ENCODE measurements at places on chromosomes 1 and 21.

- peak; percentile 38 for DNase-seq
Measured at GRCh38 chr1:106268070-106268469, 788.4 kb upstream of the PRMT6 start.

DNA sequence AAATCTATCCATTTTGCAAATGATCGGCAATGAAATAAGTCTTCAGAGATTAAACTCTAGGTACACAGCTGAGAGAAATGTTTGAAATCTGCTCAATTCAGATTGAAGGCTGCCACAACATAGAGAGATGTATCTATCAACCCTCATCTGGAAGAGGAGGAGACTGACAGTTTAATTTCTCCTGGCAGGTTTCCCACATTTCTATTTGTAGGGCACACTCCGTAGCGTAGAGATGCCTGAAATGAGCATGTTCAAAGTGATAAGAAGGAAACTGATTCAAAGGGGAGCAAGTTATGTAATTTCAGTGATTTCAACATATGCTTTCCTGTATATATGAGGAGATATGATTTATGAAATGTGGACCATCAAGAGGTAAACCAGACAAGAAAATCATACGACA lies 44.1 kb downstream of the NIBAN1 start:
- no peak for DNase-seq

DNA sequence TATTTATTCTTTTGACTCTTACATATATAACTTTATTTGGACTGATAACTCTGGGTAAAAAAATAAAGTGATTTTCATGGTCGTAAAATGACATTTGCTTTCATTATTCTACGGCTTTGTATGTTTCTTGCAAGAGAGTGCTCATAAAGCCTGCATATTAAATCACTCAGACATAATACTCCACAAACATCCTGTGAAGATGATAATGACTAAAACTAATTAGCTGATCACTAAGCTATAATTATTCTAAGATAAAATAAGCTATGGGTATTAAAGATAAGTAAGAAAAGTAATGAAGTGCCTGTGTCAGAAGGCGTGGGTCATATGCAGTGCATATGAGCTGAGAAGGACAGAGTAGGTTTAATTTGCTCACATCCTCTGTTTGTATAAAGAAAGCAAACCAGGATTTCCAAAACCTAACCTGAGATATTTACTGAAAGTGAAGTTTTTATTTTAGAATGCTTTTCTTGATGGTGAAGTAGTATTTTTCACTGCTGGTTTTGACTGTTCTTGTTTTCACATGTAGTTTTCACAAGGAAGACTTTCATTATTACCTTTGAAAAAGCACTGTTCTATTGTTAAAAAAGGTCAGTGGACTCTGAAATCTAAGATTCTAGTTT lies 278.8 kb downstream of the AMY1C start:
- DNase-seq = no peak

DNA sequence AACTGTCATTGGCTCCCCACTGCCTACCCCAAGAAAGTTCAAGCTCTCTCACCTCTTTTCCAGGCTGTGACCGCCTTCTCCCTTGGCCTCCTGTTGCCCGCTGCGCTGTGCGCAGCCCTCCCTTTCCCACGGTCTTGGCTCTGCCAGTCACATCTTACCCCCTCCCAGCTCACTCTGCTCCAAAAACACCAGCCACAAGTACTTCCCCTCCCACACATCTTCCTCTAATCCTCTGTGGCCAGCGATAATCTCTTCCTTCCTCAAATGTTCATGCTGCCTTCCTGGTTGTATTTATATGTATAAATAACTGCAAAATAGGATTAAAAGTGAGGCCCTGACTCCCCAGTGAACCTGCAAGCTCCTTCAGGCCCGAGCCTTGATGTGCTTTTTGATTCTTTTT lies 81.8 kb downstream of the AJAP1 start:
- no peak for DNase-seq

DNA sequence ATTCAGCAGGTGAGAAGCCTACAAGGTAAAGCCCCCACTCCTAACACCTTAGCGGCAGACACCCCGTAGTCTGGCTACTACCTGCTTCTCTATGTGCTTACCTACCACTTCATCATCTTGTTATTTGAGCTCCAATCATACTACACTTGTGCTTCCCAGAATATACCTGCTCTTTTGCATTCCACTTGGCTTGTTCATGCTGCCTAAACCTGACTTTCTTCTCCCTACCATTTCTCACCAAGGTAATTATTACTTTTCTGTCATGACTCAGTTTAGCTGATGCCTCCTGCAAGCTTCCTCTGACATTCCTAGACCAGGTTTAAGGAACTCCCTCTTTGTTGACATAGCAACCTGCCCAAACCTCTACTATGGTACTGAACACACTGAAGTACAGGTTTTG lies 495.6 kb upstream of the C1orf87 start:
- DNase-seq = no peak

DNA sequence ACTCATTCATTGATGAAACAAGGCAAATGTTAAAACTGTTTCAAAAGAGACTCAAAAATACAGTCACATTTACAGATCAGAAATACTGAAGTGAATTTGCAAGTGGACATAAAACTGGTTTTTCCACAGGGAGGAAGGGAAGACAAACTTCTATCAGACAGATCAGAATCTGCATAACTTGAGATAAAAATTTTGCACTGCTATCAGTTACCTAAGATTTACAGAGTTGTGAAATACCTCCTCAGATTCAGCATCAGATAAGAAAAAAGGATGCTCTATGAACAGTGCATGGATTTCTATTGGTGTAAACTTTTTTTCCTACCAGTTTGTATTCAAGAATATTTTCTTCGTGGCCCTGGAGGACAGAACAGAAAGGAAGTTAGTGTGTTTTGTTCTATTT lies 575.4 kb downstream of the RWDD3 start:
- no peak for DNase-seq

- DNase-seq = no peak
Measured at GRCh38 chr1:79974659-79975058, 968.1 kb upstream of the ADGRL4 start.

- no peak for DNase-seq
Measured at GRCh38 chr1:204641936-204642335, 43.6 kb downstream of the LRRN2 start.

GRCh38 chr21:39094847-39095579 lies 88.2 kb downstream of the PSMG1 start:
- DNase-seq = peak; percentile 91

GRCh38 chr21:44648557-44649311 lies 2.5 kb downstream of the KRTAP10-11 start:
- no peak for DNase-seq

GRCh38 chr1:66571789-66572188 lies 37.8 kb downstream of the SGIP1 start:
- peak; percentile 83 for DNase-seq

DNA sequence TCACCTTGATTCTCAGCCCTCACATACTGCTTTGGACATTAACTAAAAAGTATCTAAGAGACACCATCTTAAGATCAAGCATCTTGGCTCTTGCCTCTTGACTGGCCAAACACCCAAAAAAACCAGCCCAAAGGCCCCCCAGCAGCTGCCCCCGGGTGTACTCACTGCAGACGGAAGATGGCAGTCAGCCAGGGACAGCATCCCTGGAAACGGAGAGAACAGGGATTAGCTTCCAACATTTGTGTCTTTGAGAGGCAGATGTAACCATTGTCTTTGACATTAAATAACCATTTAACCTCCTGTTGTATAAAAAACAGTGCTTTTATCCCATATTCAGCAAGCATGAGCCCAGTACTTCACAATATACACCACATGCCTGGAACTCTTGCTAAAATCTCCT lies 11.3 kb downstream of the TMEM63A start:
- DNase-seq = no peak

- peak; percentile 90 for DNase-seq
Measured at GRCh38 chr1:17239420-17239819, 9.5 kb upstream of the PADI3 start.

DNA sequence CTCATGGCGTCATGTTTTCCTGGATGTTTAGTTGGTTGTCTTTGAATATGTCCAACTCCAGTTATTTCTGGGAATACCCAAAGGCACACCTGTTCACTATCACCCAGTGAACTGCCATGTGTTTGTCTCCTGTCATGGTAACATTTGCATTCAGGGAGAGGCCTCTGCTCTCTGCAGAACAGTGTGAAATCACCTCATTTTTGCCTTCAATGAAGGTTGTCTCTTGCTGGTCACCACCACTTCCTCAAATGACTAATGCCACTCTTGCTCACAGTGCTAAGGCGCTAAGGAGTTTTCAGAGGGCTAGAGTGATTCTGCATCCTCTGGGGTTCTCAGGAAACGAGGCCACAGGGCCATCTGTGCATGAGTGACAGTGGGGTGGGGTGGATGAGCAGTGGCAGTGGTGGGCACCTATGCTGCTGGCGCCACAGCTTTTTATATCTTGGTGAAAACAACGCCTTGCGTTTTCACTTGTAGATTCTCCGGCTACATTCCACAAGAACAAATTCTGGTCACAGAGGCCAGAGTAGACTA lies 60.0 kb upstream of the ATP5PO start:
- DNase-seq = peak; percentile 57

- no peak for DNase-seq
Measured at GRCh38 chr1:160866001-160866694, 3.5 kb upstream of the CD244 start.

DNA sequence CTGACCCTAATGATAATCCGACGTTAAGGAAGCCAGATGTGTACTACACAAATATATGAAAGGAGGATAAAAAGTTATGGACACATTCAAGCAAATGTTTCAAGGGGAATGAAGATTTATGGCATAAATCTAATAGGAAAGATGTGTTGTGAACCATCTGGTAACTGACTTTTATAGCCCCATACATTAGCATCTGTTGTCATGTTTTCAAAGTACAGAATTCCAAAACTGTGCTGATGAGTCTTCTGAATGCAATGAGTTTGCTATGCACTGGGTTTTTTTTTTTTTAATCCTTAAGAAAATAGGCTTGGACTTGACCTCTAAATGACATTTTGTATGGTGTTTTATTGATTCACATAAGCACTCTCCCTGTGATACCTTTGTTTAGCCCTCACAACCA lies 158.5 kb upstream of the ESRRG start:
- DNase-seq = no peak

GRCh38 chr1:8746554-8746953 lies 70.9 kb downstream of the RERE start:
- peak; percentile 31 for DNase-seq

- no peak for DNase-seq
Measured at GRCh38 chr1:170313306-170313705, 167.5 kb downstream of the NTMT2 start.

DNA sequence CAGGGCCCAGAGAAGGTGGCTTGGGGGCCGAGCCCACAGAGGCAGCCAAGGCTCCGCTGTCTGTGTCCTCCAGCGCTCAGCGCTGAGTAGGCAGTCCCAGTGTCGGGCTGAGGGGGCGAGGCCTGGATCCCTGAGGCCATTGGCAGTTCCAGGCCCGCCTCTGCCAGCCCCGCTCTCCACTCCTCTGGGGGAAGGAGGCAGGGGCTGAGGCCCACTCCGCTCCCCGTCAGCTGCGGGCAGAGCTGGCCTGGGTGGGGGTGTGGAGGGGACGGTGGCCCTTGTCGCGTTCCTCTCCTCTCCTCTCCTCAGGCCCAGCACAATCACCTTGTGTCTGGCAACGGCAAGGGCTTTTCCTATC lies 132.8 kb downstream of the CASZ1 start:
- no peak for DNase-seq

DNA sequence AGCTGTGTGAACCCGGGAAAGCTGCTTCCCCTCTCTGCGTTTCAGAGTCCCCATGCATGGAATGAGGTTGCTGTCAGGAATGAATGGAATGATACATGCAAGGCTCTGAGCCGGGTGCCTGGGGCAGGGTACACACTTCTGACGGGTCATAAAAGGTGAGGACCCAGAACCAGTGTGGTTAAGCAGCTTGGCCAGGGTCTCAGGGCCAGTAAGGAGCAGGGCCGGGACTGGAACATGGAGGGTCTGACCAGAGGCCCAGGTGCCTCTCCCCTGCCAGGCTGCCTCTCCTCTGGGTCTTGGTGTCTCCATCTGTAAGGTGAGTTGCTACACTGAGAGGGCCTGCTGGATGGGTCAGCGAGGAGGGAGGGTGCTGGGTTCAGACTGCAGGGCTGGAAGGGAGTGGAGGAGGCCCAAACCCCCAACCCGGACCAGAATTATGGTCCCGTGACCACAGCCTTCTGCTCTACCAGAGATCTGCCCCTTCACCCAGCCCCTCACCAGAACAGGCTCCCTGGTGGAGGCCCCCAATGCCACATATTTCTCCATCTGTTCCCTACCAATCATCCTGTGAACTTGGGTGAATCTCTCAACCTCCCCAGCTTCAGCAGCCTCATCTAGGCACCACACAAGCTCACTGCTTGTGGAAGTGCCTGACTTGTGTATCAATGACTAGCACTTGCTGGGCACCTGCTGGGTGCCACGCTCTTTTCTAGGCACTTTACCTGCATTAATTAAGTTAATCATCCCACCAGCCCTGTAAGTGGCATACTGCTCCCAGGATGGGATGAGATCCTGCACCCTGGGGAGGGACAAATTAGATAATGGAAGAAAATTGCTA lies 16.2 kb upstream of the LRP8 start:
- no peak for DNase-seq

DNA sequence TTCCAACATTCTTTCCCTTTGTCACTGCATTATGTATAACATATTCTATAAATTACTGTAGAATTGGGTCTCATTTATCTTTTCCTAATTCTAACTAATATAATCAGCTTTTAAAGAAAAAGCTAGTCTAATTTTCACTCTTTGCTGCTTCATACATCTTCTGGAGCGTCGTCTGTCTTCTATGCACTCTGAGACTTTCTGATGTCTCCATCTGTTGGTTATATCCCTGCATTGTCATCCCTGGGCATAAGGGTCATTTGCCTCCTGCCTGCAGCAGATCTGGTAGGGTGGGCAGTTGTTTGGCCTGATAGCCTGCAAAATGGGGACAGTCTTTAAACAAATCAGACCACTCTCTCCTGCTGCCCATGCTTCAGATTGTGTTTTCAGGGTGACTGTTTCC lies 40.8 kb upstream of the DYNLT5 start:
- DNase-seq = peak; percentile 39

DNA sequence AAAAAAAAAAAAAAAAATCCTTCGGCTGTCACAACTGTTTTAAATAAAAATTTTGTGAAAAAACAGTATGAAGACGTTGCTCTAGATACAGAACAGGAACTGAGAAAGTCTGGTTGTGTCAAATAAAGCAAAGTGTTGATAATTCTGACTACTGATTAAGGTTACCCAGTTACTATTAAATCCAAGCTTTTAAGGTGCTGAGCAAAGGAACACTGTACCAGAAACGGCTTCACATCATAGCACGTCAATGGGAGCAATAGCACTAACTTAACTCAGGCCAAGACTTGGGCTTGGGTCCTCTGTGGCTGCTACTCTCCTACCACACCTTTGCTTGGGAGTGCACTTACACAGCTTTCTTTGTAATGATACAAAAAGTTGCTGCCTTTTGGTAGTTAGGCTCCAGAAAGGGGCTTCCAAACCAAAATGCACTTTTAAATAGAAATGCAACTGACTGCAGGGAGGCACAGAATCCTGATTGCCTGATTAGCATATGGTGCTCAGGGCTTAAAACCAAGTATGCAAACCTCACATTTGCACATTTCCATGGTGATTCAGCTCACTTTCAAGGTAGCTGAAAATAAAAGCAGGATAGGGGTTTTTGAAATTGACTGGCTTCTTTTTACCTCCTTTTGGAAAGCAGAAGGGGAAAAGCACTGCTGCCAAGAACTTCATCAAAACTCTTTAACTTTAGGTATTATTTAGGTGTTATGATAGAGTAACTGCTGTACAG lies 6.3 kb downstream of the MCL1 start:
- DNase-seq = no peak

GRCh38 chr1:111903148-111903870 lies 86.2 kb downstream of the KCND3 start:
- no peak for DNase-seq

GRCh38 chr1:57835620-57836019 lies 411.8 kb upstream of the DAB1 start:
- peak; percentile 12 for DNase-seq

GRCh38 chr1:242239398-242239797 lies 240.5 kb upstream of the MAP1LC3C start:
- no peak for DNase-seq
